Activated CD4-positive, alpha-beta T cell treated with anti-CD3 and anti-CD28 coated beads for 1 hour (primary cell): ENCODE measurements at places on chromosomes 2 and 18.

- no peak for DNase-seq
These were observed 255.3 kb upstream of the FBXO11 start for GRCh38 chr2:48161628-48162027.

- no peak for DNase-seq
These were observed 121.1 kb downstream of the LAMA3 start for GRCh38 chr18:23810396-23810795.

DNA sequence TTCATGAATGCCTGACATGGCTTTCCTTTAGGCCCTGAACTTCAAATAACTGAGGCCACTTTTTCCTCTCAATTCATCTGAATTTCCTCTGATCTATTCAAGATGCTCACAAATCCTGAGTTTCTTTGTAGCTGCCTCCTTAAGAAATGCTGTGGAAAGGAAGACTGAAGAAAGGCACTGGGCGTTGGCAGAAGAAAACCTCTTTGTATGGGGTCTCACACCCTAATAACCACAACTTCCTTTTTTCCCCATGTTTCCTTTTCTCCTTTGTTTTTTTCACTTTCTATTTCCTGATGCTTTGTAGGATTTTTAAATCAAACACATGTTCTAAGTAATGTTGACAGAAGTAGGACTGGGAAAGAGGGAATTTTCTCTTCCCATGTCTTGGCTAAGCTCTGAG, 447.4 kb downstream of the CMPK2 start:
- no peak for DNase-seq

DNA sequence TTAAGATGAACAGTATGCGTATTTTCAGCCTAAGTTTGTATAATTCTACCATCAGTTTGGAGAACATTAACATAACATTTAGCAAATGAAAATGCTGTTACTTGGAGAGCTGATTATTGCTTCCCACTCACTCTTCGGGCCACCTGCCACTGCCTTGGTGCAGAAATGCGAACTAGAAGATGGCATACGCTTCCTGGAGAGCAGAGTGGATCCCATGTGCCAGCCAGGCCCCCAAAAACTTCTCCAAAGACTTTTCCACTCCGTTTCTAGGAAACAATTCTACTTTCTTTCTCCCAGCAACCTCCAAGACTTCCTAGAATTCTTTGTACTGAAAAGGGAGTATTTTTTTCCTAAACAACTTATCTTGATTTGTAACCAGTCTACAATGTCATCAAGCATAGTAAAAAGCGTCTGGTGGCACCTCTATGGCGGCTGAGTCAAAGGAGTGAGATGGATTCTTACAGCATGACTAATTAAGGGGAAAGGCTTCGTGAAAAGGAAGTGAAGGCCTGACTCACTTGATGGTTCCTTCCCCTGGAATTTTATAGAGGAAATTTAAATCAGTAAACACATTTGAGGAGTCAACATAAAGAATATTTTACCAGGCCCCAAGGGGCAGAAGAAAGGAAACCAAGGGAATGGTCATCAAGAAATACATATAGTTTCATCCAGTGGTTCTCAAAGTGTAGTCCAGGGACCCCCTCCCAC, 36.6 kb downstream of the FEZ2 start:
- no peak for DNase-seq

DNA sequence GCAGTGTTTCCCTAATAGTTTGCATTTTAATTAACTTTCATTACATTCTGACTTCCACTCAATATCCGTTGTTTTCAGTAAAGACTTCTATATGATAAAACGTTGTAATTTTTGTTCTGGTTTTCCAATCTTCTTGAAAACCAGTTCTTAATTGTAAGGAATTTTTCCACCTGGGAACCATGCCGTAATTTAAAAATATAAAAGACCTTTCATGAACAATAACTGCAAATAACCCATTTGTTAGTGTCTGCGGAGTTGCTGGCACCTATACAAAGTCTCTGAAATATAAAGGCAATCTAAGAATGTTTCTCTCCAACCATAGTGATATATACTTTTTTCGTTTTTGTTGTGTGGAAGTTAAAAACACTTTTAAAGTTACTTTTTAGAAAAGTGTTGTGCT, 7.7 kb upstream of the SATB2 start:
- DNase-seq = no peak

- no peak for DNase-seq
These were observed 434.7 kb downstream of the EPHA4 start for GRCh38 chr2:221137385-221137784.

- DNase-seq = no peak
These were observed 9.7 kb downstream of the KIDINS220 start for GRCh38 chr2:8827729-8828128.

DNA sequence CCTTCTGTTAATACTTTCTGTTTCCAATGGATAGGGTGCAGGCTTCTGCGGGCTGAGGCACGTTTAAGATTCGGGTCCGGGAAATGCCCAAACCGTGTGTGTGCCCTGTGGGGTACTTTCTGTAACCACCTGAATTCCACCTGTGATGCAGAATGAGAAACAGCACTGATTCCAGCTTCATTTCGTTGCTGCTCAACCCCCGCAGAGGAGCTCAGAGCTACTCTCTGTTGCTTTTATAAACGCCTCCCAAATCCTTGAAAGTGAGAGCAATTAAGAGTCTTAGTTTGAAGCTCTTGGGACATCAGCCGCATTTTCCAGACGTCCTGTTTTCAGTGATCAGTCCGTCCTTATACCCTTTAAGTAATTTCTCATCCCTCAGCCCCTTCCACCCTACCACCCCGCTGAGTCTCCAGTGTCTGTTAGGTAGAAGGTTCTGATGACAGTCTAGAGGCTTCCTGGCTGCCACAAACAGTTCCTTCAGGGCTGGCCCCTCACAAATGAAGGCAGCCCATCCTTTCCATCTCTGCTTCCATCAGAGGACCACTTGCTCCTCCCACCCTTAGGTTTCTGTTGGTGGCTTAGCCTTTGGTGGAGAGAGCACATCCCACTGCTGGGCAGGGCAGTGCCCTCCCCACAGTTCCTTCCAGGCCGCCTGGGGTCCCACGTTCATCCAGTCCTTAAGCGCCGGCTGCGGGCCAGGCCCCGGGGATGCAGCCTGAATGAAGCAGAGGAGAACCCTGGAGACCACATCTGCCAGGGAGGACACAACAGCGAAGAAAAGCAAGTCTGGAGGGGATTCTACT, 230.1 kb downstream of the SEPTIN10 start:
- no peak for DNase-seq

GRCh38 chr18:13163167-13163927, 55.2 kb upstream of the LDLRAD4 start:
- no peak for DNase-seq

- DNase-seq = no peak
These were observed 3.1 kb downstream of the FECH start for GRCh38 chr18:57583297-57583835.

- DNase-seq = no peak
These were observed 18.0 kb upstream of the FAP start for GRCh38 chr2:162261032-162261945.
